ENCODE measurements at places on chromosomes 11 and 22.
A peak's percentile ranks its signal among the peaks of the same experiment; 100 is the strongest.

DNA sequence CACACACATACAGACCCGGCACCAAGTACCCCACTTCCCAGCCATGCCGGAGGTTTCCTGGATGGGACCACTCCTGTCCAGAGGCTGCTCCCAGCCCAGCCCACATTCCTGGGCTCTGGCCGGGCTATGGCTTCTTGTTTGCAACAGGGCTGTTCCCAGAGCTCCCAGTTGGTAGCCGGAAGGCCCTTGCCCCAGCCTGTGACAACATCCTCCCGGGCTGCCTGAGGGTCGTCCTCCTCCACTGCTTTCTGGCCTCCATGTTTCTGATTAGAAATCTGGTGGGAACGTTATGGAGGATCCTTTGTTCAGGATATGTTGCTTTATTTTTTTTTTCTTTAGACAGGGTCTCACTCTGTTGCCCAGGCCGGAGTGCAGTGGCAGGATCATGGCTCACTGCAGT, 952 bp upstream of the CYP2D6 start:
- DNase-seq, result no peak

- DNase-seq, result no peak
Observed at GRCh38 chr11:75536786-75537641, 11.3 kb upstream of the GDPD5 start.

GRCh38 chr11:75919525-75919924, 104.5 kb downstream of the UVRAG start:
- no peak for DNase-seq

- no peak for DNase-seq
Observed at GRCh38 chr11:130612291-130612851, 163.9 kb downstream of the ADAMTS15 start.

DNA sequence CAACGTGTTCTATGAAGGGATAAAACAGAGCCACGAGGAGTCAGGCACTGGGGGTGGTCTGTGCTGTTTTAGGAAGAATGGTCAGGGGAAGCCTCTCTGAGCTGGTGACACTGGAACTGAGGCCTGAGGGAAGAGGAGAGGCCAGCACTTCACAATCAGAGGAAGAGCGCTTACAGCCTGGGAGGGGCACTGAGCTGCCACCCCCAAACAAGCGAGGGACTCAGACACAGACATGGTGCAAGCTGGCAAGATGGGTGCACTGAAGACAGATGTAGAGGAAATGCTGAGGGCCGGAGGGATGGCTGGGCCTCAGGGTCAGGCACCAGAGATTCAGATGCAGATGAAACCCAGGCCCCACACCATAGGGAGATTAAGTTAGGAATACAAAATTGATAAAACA, 40.0 kb upstream of the TP53I11 start:
- DNase-seq, result no peak

DNA sequence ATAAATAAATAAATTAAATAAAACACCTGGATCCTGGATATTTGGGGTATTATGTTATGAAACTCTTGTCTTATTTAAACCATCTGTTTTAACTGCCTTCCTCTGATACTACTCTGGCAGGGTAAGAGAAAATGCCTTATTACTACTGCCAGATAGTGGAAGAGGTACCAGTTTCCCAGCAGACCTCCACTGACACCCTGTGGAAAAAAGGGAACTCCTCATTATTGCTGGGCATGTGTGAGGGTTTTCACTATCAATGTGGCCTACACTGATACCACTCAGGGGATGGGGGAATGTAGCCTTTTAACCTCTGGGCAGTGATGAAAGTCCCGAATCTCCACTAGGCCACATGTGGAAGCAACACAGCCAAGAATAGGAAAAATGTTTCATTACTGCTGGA, 121.0 kb downstream of the LUZP2 start:
- no peak for DNase-seq

- no peak for DNase-seq
Observed at GRCh38 chr11:91960770-91961169, 263.8 kb upstream of the FAT3 start.

GRCh38 chr11:68890490-68891231, 13.0 kb downstream of the MRPL21 start:
- no peak for DNase-seq

GRCh38 chr11:650482-650881, 13.4 kb downstream of the DRD4 start:
- no peak for DNase-seq

DNA sequence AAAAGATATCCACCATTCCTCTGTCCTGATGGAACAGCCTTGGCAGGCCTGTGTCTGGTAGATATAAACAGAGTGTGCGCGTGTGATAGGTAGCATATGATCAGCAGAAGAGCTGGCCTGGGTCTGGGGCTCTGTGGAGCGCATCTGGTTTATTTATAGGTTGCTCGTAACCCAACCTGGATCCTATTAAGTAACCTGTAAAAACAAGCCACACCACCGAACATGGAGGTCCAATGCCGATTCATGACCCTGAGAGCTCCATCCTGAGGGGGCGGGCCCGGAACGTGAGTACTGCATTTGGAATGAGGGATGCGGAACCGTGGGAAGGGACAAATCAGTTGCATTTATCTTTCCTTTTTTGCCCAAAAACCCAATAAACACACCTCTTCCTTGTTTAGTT, 31.9 kb upstream of the APOL5 start:
- DNase-seq, result no peak

- peak; percentile 92 for DNase-seq
Observed at GRCh38 chr11:64743591-64744543, at the start of gene RASGRP2. Gene RASGRP2 (minus strand): TSS chr11:64744142. CDS start chr11:64742866, 1,276 bp downstream.

DNA sequence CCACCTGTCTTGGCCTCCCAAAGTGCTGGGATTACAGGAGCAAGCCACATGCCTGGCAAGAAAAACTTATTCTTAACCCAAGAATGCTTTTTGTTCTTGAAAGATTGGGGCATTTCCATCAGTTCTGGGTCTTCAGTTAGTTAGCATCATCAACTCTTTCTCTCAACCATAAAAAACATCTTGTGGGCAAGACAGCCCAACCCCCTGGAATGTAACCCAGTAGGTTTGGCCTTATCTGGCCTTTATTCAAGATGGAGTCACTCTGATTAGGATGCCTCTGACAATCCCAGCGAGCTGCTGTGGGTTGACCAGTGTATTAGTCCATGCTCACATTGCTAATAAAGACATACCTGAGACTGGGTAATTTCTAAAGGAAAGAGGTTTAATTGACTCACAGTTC, 9.2 kb upstream of the TPCN2 start:
- DNase-seq, result no peak

DNA sequence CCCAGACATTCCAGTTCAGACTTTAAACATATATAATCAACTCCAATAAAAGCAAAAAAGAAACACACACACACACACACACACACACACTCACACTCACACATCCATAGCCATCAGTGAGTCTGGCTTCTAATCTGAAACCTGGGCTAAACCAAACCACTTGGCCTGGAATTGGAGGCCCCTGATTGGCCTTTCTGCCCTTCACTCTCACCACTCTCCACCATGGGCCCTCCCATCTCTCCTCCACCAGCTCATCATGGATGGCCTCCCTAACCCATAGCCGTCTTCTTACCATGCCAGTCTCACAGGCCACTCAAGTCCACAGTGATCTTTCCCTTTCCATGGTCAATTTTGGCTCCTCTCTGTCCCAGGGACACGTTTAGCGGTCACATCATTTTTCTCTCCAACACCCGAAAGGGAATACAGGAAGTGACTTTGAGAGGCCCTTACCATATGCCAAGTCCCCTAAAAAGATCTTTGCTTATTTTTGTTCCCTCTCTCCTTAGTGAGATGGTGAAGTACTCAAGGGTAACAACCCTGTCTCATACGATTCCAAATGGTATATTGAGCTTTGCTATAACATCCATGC, 66.6 kb downstream of the ENDOD1 start:
- DNase-seq, result no peak

DNA sequence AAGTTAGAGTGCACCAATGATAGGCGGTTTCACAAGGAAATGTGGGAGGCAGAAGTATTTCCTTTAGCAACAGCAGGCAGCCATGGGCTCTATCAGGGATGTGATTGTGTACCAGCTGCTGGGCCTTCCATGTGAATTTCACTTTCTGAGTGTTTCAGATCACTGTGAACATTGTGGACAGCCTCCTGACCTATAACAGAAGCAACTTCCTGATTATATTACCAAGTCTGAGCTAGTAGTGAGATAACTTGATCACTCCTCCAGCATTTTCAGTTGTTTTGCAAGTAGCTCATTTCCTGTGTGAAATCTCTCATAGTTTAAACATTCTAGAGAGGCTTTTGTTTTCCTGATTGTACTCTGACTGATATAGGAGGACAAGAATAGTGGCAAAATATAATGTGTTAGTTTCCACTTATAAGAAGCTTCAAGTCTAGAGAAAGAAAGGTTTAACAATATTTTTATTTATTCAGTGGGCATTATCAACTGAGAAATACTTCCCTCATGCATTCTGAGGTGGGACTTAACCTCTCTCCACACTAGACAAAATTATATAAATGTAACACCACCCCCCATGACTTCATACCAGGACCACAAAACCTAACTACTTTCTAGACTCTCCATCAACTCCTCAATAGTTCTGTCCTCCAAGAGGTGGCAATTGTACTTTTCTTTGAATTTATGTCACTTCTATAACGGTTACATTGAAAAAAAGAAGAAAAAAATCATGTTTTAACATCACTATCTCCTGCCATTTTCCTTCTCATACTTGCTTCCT, 184.2 kb upstream of the LUZP2 start:
- no peak for DNase-seq

- DNase-seq, result peak; percentile 42
Observed at GRCh38 chr11:95835768-95836488, 45.6 kb downstream of the CEP57 start.

GRCh38 chr22:21938906-21939305, 13.7 kb downstream of the PPM1F start:
- DNase-seq, result no peak

- no peak for DNase-seq
Observed at GRCh38 chr11:126545057-126545555, 189.6 kb downstream of the ST3GAL4 start.

DNA sequence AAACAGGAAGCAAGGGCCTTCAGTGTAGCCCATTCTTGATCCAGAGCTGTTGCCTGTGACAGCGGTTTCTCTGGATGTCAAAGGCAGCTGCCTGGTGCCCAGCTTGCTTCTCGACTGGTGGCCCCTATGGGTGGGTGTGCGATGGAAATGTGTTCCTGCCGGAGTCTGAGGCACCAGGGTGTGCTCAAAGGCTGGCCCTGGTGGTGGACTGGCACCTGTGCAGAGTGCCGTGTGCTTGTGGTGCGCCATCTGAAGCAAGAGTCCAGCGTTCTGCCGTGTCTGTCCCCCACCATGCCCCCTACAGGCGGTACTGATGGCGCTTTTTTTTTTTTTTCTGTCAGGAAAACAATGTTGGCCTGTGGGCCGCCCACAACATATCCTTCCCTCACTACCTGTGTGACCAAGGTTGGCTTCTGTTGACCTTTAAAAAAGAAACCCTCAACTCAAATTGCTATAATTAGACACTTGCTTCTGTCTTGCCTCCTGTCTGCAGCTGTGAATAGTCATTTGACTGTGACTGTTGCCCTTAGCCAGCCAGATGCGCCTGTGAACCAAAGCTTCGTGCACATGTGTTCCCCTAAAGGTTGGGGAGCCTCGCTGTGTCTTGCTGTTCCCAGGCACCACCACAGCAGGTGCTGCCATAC, 4.7 kb upstream of the RANBP1 start:
- no peak for DNase-seq

DNA sequence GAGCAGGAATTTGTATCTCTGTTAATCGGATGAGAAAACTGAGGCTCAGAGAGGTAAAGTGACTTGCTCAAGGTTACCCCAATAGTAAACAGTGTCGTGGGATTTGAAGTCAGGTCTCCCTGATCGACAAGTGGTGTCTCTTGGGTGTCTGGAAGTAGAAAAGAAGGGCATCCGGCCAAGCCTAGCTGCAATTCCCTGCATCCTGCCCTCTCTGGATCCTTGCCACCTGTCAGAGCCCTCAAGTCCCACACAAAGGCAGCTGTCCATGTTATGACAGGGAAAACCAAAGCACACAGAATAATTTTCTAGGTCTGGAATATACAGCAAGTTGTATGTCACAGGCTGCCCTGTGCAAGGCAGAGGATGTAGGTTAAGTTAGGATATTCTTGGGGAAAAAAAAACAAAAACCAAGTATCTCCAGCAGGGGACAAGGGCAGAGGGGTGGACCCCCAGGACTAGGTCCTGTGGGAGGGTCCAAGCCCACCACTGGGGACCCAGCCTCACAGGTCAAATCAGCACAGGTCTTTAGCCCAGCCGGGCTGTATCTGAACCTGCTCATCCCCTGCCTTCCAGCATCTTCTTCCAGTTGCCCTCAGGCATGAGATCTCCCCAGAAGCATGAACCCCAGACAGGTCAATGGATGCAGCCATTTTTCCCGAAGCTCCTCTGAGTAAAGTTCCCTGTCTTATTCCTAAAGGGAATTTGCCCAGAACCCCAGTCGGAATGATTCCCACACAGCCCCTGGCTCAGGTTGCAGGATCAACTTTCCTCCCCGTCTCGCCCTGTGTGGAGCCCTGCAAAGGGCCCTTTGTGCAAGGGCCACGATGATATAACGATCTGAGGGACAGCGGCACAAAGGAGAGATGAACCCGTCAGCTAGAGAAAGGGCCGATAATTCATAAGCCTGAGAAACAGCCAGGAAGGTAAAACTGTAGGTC, 15.0 kb downstream of the USH1C start:
- no peak for DNase-seq

DNA sequence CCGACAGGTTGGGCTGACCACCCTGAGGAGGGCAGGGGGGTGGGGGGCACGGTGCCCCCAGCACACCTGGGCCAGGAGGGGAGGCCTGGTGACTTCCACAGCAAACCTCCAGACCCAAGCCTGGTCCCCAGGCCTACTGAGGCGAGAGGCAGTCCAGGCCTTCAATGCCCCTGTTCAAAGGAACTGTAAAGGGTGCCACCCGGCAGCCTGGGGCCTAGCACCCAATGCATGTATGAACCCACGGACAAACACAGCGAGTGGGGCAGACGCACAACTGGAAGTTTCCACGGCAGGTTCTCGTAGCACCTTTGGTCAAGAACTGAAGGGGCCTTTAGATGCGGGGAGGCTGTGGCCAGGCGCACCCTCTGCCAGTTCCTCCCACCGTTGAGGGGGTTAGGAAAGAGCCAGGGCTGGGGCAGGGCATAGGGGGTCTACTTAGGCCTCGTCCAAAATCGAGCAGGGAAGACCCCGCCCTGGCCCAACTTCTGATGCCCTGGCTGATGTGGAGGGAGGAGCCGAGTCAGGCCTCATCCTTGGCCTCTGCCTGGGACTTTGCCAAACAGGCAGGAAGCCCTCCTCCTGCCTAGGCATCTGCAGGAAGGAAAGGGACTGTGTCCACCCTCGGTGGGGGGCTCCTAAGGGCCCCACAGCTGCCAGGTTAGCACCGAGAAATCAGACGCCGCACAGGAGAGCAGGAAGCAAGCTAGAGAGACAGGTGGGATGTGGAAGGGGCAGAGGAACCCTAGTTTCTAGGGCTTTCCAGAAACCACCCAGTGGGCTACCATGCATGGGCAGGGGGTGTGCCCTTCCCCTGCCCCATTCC, 6.6 kb downstream of the CBX6 start:
- peak; percentile 16 for DNase-seq

GRCh38 chr22:30662040-30662439, 5.6 kb downstream of the DUSP18 start:
- no peak for DNase-seq

GRCh38 chr11:66494935-66495334, 14.7 kb downstream of the DPP3 start:
- no peak for DNase-seq

- no peak for DNase-seq
Observed at GRCh38 chr11:128852327-128853023, 14.6 kb downstream of the KCNJ1 start.
